ENCODE measurements at places on chromosomes 13 and 19. TPM values are rescaled to one million over a fixed set of nuclear protein-coding genes. Genes with fewer than 3 reads are reported as not detected.

DNA sequence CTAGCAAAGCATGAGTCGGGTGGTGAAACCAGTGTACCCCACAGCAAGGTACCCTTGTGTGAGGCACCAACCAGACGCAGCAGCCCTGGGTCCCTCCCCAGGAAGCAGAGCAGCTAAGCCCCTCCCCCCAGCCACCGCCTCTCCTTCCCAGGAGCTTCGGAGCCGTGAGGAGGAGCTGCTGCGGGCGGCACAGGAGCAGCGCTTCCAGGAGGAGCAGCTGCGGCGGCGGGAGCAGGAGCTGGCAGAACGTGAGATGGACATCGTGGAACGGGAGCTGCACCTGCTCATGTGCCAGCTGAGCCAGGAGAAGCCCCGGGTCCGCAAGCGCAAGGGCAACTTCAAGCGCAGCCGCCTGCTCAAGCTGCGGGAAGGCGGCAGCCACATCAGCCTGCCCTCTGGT, 12.4 kb downstream of the TTC9B start:
- no peak overlapping the region for H3K4me3 ChIP-seq
- no peak overlapping the region for H3K27ac ChIP-seq
- no peak for DNase-seq
- H3K27me3 ChIP-seq = no peaks in the 10 kb centered on the region
- H3K4me1 ChIP-seq = no peaks in the 10 kb centered on the region

The TUBB4A gene
- 4.4 TPM for total RNA-seq

- H3K36me3 ChIP-seq = no peaks in the 10 kb centered on the region
- H3K4me1 ChIP-seq = no peaks in the 10 kb centered on the region
- H3K27me3 ChIP-seq = no peaks in the 10 kb centered on the region
- DNase-seq = no peak
- no peak overlapping the region for H3K27ac ChIP-seq
Observed at GRCh38 chr13:39855236-39855635, 199.8 kb downstream of the COG6 start.

GRCh38 chr19:42850981-42851717, 28.4 kb downstream of the PSG1 start:
- H3K4me1 ChIP-seq = no peaks in the 10 kb centered on the region
- no peak overlapping the region for H3K4me3 ChIP-seq
- no peaks in the 10 kb centered on the region for H3K27me3 ChIP-seq
- no peaks in the 10 kb centered on the region for H3K36me3 ChIP-seq

All from kidney (tissue), 22 donors.